ENCODE measurements at places on chromosomes 2 and 18. TPM values are rescaled to one million over a fixed set of nuclear protein-coding genes. Genes with fewer than 3 reads are reported as not detected.

The TTN gene
- total RNA-seq: 0.50 TPM

The AKAIN1 gene
- total RNA-seq: not detected

The COL4A3 gene
- not detected for total RNA-seq

GRCh38 chr18:31591628-31592027, at the start of gene TTR:
TSS of gene TTR (plus strand) at chr18:31591877. CDS start at chr18:31591903, 26 bp downstream.
- no peak for DNase-seq
- H3K27ac ChIP-seq: no peak within 1 kb of the TSS
- no peaks in the 10 kb centered on the region for H3K4me1 ChIP-seq

Data from astrocyte (in vitro differentiated cells and primary cell).